ENCODE measurements at places on chromosomes 5 and 9.

- DNase-seq, result no peak
Observed at GRCh38 chr5:73582285-73583145, 17.0 kb downstream of the UTP15 start.

- no peak for DNase-seq
Observed at GRCh38 chr9:90455316-90455715, 187.3 kb downstream of the DIRAS2 start.

GRCh38 chr5:138352722-138353559, 456 bp downstream of the KDM3B start:
- DNase-seq, result peak; percentile 38

- no peak for DNase-seq
Observed at GRCh38 chr9:99966716-99967115, 60.3 kb downstream of the STX17 start.

GRCh38 chr5:160966921-160967320, 114.9 kb upstream of the ATP10B start:
- no peak for DNase-seq

DNA sequence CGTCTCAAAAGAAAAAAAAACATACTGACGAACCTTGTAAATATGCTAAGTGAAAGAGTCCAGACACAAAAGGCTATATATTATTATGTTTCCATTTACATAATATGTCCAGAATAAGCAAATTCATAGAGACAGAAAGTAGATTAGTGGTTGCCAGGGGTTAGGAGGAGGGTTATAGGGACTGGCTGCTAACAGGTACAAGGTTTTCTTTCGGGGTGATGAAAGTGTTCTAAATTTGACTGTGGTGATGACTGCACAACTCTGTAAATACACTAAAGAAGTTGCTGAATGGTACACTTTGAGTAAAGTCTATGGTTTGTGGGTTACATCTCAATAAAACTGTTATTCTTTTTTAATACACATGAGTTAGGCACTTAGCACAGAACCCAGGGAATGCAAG, 98.8 kb downstream of the MYO10 start:
- no peak for DNase-seq

DNA sequence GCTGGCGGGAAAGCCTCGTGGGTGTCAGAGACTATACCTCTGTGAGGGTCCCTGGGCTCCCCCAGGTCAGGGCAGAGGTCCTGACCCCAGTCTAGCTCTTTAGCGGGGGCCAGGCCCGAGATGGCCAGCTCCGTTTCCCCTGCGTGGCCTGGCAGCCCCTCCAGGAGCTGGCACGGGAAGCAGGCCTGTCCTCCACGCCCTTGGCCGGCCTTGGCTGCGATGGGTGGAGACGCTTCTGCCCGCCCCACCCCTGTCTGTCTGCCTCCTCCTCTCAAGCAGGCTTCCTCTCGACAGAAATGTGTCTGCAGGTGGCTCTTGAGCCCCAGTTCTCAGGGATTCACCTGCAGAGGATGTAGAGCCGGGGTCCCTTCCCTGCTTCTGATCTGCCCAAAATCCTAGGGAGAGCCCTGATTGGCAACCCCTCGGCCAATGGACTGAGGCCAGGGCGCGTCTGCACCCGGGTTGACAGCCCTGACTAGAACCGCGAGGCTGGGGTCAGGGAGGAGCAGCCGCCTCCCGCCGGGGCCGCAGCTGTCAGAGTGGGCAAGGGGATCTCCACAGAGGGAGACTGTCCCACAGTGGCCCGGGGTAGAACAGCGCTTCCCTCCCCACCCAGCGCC, 2.6 kb upstream of the GRIN1 start:
- no peak for DNase-seq

DNA sequence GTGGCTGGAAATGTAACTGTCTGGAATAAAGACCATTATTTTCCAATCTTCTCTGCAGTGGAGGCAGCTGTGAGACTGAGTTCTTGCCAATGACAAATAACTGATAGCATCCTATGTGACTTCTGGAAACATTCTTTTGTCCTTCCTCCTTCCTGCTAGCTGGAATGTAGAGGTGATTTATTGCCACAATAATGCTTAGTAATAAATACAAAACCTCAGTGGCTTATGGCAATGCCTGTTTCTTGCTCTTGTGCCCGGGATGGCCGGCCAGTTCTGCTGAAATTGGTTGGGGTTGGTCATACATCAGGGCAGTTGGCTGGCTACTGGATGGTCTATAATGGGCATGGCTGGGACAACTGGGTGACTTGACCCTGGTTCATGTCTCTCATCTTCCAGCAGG, 12.2 kb upstream of the TEX48 start:
- DNase-seq, result no peak

GRCh38 chr5:81825237-81825636, 74.3 kb upstream of the SSBP2 start:
- DNase-seq, result no peak
